Activated CD8-positive, alpha-beta memory T cell treated with anti-CD3 and anti-CD28 coated beads, Interleukin-2, amount 50 U/mL, for 48 hours (primary cell): ENCODE measurements at places on chromosomes 5 and 9.

DNA sequence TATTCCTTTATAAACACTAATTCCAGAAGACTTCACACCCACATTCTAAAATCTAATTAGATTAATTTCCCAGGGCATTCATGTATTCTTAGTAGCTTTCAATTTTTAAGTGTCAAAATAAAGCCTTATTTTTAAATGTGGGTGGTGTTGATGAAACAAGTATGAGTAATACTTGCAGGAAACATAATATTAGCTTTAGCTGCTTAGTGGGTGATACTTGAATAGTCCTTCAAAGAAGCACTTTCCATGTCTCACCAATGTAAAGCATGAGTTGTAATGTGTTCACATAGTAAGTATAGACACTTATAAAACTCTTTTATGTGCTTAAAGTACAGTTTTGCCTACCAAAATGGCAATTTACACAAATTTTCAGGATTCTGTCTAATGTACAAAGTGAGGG, 6.9 kb downstream of the FNBP1 start:
- no peak for DNase-seq

DNA sequence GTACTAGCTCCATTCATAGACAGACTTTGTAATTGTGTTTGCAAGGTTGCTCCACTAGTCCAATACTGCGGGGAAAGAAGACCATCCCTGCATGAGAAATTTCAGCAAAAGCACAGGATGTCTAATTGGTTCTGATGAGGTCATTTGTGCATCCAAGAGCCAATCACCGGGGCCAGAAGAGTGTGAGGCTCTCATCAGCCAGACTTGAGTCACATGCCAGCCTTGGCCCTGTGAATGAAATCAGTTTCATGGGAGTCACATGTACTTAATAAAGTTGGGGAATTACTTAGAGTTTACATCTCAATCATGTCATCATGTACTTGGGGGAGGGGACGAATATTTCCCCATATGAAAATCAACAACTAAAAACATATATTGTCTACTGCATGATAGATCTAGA, 1236.0 kb downstream of the MAT2B start:
- DNase-seq: no peak

DNA sequence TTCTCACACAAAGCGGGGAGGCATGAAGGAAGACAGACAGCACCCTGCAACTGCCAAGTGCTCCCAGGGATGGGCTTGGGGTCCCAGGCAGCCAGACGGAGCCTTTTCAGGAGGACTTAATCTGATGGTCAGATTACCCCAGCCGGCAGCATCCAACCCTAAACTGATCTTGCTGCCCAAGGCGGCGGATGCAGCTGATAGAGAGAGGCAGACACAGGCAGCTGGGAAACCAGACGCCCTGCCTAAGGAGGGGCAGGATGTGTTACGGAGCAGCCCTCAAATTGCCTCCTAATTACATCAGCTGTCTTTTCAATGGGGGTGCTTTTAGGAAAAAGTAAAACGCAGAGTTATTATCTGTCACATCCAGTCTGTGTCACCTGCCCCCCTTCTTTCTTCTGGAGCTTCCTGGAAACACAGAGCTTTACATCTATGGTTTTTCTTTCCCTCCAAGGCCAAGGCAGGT, 190.9 kb upstream of the PANK3 start:
- DNase-seq: no peak

GRCh38 chr5:11483630-11484029, 420.6 kb downstream of the CTNND2 start:
- no peak for DNase-seq

GRCh38 chr9:134469041-134469875, 143.0 kb downstream of the RXRA start:
- DNase-seq: no peak

DNA sequence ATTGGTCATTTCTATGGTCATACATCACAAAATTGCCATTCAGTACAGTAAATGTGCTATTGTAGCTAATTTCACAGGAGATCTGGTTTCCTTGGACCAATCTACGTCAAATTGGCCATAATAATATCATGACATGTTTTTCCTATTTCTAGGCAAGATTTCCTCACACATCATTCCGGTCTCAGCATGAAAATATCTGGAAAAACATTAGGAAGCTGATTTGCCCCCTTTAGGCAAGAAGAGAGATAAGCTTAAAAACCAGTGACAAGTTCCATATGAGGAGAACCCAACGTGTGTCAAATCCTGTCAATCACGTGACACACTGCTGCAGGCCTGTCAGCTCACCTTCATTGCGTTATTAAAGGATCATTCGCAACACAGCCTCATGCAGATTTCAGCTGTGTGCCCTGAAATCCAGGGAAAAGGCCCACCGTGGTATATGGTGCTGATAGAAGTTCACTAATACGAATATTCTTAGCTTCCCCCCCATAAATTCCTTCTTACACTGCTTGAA, 153.3 kb downstream of the ST8SIA4 start:
- DNase-seq: no peak

DNA sequence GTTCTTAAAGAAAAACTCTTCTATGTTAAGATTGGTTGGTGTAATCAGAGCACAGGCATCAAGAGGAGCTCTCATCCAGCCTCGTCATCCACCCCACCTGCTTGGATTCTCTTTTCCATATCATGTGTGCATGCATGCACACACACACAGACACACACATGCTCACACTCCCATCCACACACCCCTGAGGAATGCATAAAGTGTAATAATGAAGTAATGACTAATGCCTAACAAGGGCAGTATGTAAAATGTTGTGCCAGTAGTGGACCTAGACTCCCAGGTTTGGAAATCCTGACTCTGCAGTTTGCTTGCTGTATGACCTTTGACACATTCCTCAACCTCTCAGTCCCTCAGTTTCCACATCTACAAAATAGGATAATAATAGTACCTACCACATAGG, 280.0 kb upstream of the ANKRD55 start:
- DNase-seq: no peak

GRCh38 chr5:164336906-164337305, 831.5 kb downstream of the MAT2B start:
- DNase-seq: no peak
